GM12891 (cell line): ENCODE measurements at places on chromosomes 12 and 14.
A peak's percentile ranks its signal among the peaks of the same experiment; 100 is the strongest.

GRCh38 chr12:95731519-95731958 lies 59.0 kb downstream of the NTN4 start:
- peak; percentile 5 for DNase-seq

GRCh38 chr12:91072931-91073330 lies 15.1 kb upstream of the KERA start:
- no peak for DNase-seq

- no peak for DNase-seq
Observed at GRCh38 chr14:93749076-93749420, 39.2 kb downstream of the PRIMA1 start.

- peak; percentile 94 for DNase-seq
Observed at GRCh38 chr14:105093431-105094192, 28.4 kb upstream of the GPR132 start.

DNA sequence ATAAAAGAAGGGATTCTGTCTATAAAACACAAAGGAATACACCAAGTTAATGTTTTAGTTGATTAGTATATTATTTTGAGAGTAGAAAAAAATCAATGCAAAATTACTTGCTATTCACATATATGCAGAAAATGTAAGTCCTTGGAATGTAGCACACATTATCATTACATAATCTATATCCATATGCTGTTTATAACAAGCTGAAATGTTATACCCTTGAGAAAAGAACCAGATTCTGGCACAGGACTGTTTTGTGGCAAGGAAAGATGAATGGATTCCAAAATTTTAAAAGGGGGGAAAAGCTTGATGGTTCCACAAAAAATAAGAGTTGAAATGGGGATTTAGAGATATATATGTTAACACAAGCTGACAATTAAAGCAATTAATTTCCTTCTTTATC lies 153.6 kb downstream of the MSRB3 start:
- no peak for DNase-seq

DNA sequence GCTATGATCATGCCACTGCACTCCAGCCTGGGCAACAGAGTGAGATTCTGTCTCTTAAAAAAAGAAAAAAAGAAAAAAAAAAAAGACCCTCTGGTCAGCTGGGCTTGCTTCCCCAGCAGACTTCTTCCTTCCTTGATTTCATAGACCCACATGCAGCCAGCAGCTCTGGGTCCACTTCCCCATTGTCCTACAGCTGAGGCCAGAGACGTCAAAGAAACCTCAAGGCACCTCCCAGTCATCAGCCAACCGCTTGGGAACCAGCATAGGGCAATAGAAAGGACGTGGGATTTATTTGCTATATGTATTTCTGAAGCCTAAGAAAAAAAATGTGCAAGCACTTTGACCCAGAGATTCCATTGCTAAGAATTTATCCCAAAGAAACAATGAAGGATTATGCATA lies 35.4 kb upstream of the SPPL3 start:
- DNase-seq: no peak
